ENCODE measurements at places on chromosomes 12 and 14. TPM values are rescaled to one million over a fixed set of nuclear protein-coding genes. Genes with fewer than 3 reads are reported as not detected.
A peak's percentile ranks its signal among the peaks of the same experiment; 100 is the strongest.

DNA sequence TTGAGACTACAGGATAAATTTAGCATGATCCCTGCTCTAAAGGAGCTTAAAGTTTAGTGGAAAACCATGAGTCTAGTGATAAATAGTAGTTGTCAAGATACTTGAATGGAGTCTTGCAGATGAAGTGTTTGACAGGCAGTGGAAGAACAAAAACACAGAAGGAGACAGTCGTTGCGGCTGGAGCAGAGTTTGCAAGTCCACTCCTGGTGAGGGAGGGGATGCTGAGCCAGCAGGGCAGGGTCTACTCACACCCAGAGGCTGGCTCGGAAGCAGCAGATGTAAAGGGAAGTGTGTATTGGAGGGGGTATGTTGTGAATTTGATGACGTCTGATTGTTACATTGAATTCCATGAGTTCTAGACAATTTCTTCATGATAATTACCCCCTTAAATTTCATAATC lies 61.3 kb downstream of the TRAF3 start:
- H3K4me3 ChIP-seq = no peak overlapping the region
- no peaks in the 10 kb centered on the region for H3K27me3 ChIP-seq
- DNase-seq = no peak
- no peak overlapping the region for H3K27ac ChIP-seq

- DNase-seq = no peak
- H3K4me1 ChIP-seq = peaks cover 48% of the 10 kb centered on the region
- no peak overlapping the region for H3K4me3 ChIP-seq
- H3K27ac ChIP-seq = no peak overlapping the region
Observed at GRCh38 chr14:50826681-50827080, 4.3 kb downstream of the NIN start.

FGF6 gene
- total RNA-seq = not detected

DNA sequence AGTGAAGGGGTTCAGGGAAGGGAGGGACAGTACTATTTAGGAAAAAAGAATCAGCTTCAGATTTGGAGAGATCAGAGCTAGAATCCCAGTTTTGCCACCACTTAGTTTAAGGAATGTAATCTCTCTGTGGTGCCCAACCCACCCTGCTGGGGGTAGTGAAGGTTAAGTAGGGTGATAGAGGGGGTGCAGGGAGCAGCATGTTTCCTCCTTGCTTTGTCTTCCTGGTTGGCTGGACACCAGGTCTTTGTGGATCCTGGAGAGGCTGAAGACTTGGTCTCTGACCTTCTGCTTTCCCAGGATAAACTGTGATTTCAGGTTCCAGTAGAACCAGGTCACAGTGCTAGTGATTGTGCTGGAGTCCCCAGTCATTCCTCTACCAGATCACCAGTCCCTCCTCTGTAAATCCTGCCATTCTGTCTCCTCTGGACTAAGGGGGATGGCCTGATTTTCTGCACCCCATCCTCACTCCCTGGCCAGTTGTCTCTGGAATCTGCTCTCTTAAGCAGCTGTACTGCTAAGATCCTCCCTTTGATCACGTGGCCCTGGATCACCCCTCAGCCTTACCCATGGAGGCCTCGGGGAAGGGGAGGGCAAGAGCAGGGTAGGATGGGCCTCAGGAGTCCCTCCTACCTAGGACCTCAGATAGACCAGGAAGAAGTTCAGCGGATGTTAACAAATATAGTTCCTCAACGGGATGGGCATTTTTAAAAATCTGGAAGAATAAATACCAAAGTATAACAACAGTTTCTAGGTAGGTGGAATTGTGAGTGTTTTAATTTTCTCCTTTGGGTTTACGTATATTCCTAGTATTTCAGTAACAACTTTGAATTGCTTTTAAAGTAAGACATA lies 3.1 kb downstream of the MAP3K12 start:
- H3K27me3 ChIP-seq = no peaks in the 10 kb centered on the region
- H3K4me3 ChIP-seq = no peak overlapping the region
- H3K36me3 ChIP-seq = no peaks in the 10 kb centered on the region
- H3K4me1 ChIP-seq = peaks cover 14% of the 10 kb centered on the region
- H3K27ac ChIP-seq = peak overlapping the region; percentile 67

GRCh38 chr14:23702656-23703426 lies 66.7 kb downstream of the DHRS2 start:
- H3K27me3 ChIP-seq = no peaks in the 10 kb centered on the region
- no peaks in the 10 kb centered on the region for H3K36me3 ChIP-seq
- H3K4me1 ChIP-seq = no peaks in the 10 kb centered on the region
- no peak for DNase-seq
- H3K27ac ChIP-seq = no peak overlapping the region
